ENCODE measurements at places on chromosomes 6 and 20.

DNA sequence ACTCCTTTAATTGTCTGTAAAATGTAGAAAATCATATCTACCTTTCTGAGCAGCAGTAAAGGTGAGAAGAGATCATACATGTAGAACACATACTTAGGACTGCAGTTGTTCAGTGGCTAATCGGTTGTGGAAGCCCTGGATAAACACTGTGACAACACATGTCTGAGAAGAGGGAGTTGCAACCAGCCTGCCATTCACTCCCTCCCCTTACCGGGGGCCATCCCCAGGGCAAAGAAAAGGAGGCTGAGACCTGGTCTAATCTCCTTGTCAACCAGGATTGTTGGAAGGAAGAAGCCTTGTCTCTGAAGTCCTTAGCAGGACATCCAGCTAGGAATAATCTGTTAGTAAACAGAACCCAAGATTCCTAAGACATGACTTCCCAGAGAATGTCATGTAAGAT, 462.5 kb upstream of the AGPAT4 start:
- H3K4me1 ChIP-seq, result no peaks in the 10 kb centered on the region
- no peak overlapping the region for H3K4me3 ChIP-seq
- H3K36me3 ChIP-seq, result no peaks in the 10 kb centered on the region
- no peak overlapping the region for H3K27ac ChIP-seq
- no peak for DNase-seq

DNA sequence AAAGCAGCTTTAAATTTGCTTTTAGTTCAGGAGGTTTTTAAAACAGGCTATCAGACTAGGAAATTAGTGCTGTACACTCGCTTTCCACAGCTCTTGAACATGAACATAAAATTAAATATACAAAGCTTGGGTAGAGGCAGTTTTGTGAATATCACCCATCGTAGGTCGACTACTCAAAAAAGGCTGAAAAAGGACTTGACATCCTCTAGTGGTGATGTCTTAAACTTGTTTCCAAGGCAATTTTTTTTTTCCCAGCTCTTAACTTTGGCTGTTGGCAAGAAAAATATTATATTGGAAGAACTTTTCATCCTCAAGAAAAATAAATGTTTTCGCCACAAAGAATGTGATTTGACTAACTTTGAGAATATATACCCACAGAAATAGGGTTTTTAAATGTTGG, 2.9 kb downstream of the MAP7 start:
- no peaks in the 10 kb centered on the region for H3K36me3 ChIP-seq
- H3K4me1 ChIP-seq, result peaks cover 13% of the 10 kb centered on the region
- H3K4me3 ChIP-seq, result no peak overlapping the region
- H3K27me3 ChIP-seq, result peaks cover 25% of the 10 kb centered on the region

- H3K4me3 ChIP-seq, result no peak overlapping the region
- no peak for DNase-seq
- no peaks in the 10 kb centered on the region for H3K27me3 ChIP-seq
- H3K4me1 ChIP-seq, result no peaks in the 10 kb centered on the region
- no peak overlapping the region for H3K27ac ChIP-seq
- H3K36me3 ChIP-seq, result no peaks in the 10 kb centered on the region
Observed at GRCh38 chr6:12715437-12715836, 1.1 kb upstream of the PHACTR1 start.

DNA sequence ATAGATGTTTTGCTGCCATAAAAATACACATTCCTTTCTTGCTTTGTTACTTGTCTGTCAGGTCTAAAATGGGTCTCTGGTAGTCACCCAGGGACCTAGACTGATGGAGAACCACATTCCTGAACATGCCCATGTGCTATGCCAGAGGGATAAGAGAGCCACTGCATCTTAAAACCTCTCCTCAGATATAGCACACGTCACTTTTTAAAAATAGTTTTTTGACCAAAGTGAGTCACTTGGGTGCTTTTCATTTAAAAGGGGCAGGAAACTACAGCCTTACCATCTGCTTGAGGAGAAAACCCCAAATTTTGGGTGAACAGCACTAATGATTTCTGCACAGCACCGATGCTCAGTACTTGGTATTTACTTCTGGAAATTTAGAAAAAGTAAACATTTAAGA, 197.8 kb downstream of the OGFRL1 start:
- DNase-seq, result no peak
- no peak overlapping the region for H3K27ac ChIP-seq
- H3K4me1 ChIP-seq, result no peaks in the 10 kb centered on the region
- no peak overlapping the region for H3K4me3 ChIP-seq
- no peaks in the 10 kb centered on the region for H3K36me3 ChIP-seq

- H3K36me3 ChIP-seq, result no peaks in the 10 kb centered on the region
- peaks cover 4% of the 10 kb centered on the region for H3K27me3 ChIP-seq
- H3K27ac ChIP-seq, result no peak overlapping the region
- no peak for DNase-seq
Observed at GRCh38 chr20:47862574-47863240, 77.4 kb upstream of the SULF2 start.

DNA sequence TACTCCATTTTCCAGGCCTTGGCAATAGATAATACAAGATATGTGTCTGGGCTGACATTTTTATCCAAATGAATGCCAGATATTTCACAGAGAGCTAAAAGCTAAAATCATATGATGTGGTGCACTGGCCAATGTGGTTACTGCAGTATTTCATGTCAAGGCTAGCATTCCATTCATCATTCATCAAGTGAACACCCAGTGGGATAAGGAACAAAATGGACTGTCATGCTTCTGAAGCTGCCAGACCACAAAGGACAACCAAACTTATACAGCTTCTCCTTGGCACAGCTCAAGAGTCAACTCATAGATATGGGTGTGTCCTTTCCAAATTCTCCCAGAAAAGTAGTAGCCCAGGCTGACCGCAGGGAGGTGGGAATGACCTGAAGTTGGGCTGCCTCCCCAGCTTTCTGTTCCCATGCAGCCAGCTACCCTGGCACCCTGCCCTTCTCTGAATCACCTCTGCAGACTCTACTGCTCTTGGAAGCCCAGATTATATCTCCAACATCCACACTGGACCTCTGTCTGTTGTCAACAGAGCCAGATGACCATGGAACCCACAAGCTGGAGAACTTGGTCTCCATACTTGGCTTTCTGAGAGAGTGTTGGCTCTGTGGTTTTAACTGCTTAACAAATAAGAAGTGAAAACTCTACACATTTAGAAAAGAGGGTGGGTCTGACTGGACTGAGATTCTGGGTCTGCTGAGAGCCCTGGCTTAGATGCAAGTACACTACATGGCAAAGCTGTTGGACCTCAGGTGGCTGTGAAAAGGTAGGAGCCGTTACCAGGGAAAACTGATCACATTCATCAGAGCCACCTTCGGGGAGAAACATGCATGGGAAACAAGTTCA, 122.8 kb downstream of the ALDH8A1 start:
- DNase-seq, result no peak
- no peaks in the 10 kb centered on the region for H3K4me1 ChIP-seq
- H3K4me3 ChIP-seq, result no peak overlapping the region
- H3K36me3 ChIP-seq, result no peaks in the 10 kb centered on the region
